HT1080 (cell line): ENCODE measurements at places on chromosomes 4 and X.

DNA sequence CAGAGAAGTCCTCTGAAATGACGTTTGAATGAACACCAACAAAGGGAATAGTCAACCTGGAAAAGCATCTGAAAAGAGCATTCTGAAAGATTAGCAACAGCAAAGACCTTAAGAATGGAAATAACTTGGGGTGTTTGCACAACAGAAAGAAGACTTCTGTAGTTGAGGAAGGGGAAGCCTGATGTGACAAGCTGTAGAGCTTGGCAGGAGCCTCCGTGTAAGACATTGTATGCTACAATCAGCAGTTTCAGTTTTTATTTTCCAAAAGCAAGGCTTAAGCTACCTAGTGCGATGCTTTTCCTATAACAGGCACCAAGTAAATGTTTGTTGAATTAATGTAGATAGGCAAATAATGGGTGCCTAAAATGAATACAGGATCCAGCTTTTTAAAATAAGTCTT lies 484.0 kb downstream of the SPRY1 start:
- DNase-seq: no peak

DNA sequence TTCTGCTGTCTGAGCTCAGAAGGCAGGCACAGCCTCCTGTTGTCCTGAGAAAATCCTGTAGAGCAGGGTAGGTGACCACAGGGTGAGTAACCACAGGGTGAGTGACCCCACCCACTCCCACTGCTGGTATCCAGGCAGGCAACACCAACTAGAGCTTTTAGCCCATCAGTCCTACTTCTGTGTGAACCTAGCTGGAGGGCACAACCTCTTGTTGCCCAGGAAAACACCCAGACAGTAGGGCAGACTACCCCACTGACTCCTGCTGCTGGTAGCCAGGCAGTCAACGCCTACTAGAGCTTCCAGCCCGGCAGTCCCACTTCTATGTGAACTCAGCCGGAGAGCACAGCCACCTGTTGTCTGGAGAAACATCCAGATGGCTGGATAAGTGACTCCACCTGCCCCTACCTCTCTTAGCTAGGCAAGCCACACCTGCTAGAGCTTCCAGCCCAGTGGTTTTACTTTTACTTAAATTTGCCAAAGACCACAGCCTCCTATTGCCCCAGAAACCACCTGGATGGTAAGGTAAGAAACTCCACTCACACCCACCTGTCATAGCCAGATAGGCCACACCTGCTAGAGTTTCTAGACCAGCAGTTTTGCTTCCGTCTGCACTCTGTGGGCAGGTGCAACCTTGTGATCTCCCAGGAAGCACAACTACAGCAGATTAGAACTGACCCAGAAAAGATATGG lies 371.6 kb downstream of the INPP4B start:
- peak; percentile 57 for DNase-seq

GRCh38 chr4:128155231-128155855 lies 94.2 kb downstream of the LARP1B start:
- DNase-seq: no peak

GRCh38 chr4:172942840-172943239 lies 225.8 kb upstream of the GALNT7 start:
- no peak for DNase-seq

- no peak for DNase-seq
Observed at GRCh38 chr4:76952656-76953582, 3.4 kb downstream of the SEPTIN11 start.
